HS-27A (cell line): ENCODE measurements at places on chromosomes 5 and 9.

GRCh38 chr9:20684035-20684874, at the start of gene FOCAD:
Gene FOCAD (plus strand): TSS chr9:20684259. CDS start chr9:20715354, 31,095 bp downstream.
- DNase-seq: peak; percentile 51

- DNase-seq: no peak
Observed at GRCh38 chr5:132837868-132838267, 7.4 kb upstream of the SHROOM1 start.

- DNase-seq: no peak
Observed at GRCh38 chr5:68216245-68217046, 890 bp downstream of the PIK3R1 start.

GRCh38 chr5:107074996-107075395, 595.7 kb downstream of the EFNA5 start:
- DNase-seq: no peak

DNA sequence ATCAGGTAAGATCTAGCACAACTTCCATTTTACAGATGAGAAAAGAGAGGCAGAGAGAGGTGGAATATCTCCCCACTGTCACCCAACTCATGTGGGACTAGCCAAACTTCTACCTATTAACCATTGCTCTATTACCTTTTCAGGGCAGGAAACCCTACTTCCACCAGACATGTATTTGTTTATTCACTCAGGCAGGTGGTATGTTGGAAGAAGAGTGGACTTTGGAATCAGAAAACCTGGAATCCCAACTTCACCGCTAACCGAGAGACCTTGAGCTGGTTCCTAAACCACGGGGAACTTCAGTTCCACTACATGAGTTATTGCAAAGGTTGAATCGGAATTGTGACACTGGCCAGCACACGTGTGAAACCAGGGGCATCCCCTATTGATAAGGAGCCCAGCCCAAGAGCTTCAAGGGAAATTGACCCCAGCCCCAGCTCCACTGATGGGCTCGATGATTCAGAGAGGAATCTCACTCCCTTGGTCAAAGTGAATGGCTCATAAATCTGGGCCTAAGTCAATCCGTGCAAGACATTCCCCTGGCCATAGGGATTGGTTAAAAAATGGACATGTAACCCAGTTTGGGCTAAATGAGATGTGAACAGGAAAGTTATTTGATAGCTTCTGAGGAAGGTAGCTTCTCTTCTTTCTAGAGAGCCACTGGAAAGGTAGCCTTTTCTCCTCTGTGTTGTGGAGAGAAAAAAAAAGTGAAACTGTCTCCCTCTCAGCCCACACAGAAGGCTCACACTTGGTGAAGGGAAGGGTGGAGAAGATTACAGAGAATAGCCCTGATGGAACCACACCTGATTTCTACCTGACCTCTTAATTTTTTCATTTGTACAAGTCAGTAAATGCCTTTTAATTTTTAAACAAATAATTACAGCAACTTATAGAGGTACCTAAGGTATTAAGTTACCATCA, 5.5 kb upstream of the GLIS3 start:
- DNase-seq: no peak

GRCh38 chr5:124902097-124902821, 155.8 kb upstream of the ZNF608 start:
- DNase-seq: no peak

GRCh38 chr9:131104016-131104740, 7.8 kb downstream of the AIF1L start:
- DNase-seq: no peak

- no peak for DNase-seq
Observed at GRCh38 chr9:13351778-13352386, 72.4 kb upstream of the MPDZ start.

GRCh38 chr9:120524863-120525262, 55.1 kb downstream of the CDK5RAP2 start:
- no peak for DNase-seq

- DNase-seq: no peak
Observed at GRCh38 chr5:26737348-26738265, 300.8 kb downstream of the CDH9 start.

DNA sequence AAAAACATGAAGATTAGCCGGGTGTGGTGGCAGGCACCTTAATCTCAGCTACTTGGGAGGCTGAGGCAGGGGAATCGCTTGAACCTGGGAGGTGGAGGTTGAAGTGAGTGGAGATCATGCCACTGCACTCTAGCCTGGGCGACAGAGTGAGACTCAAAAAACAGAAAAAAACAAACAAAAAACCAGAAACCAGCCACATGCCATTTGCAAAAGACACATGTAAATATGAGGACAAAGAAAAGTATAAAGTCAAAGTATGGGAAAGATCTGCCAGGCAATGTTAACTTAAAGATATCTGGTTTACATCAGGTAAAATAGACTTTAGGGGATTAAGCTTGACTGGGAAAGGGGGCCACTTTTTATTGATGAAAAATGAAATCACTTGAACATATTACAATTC, 90.7 kb downstream of the FNBP1 start:
- no peak for DNase-seq

DNA sequence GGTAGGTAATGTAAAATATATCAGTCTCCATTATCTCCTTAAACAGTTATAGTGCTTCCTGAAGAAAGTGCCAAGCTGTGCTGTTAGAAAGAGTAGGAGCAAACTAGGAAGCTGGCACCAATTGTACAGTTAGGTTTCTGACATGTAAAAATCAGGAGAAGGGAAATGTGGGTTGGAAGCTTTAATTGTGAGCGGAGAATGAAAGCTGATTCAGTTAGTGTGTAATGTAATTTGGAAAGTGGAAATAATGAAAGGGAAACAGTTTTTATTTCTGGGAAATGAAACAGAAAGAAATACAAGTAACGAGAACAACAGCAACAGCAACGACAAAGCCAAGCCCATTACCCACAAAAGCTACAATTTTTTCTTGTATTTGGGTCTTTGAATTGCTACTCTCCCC, 48.8 kb upstream of the JAK2 start:
- DNase-seq: no peak

- DNase-seq: no peak
Observed at GRCh38 chr9:4435197-4435596, 55.1 kb upstream of the SLC1A1 start.

DNA sequence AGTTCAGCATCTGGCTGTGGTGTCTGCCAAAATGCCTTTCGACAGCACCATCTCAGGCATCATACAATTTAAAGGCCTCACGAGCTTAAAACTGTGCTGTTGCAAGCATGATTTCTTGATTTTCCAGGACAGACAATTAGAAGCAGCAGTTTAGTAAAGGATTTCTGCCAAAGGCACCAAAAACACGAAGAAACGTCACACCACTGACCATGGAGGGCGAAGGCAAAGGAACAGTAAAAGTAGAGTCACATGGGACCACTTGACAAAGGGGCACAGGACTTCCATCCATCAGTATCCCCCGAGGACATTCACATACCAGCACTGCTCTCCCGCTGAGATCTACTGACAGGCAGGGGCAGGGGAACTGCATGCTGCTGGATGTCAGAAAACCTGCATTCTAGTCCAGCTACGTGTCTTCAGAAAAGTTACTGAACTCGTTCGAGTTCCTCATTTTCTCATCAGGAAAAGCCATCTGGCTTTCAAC, 70.4 kb upstream of the FBXW11 start:
- no peak for DNase-seq

DNA sequence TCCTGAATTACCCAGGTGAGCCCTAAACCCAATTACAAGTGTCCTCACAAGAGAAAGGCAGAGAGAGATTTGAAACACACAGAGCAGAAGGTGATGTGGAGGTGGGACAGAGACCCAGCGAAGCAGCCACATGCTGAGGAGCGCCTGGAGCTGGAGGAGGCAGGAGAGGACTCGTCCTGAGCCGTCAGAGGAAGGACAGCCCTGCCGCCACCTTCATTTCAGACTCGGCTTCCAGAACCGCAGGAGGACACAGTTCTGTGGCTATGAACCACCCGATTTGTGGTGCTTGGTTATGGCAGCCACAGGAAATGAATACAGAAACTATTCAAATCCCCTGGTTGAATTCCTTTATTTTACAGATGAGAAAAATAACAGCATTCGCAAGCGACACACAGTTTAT, 16.4 kb upstream of the FBP1 start:
- DNase-seq: no peak

GRCh38 chr9:121613009-121613752, 38.3 kb upstream of the DAB2IP start:
- no peak for DNase-seq

DNA sequence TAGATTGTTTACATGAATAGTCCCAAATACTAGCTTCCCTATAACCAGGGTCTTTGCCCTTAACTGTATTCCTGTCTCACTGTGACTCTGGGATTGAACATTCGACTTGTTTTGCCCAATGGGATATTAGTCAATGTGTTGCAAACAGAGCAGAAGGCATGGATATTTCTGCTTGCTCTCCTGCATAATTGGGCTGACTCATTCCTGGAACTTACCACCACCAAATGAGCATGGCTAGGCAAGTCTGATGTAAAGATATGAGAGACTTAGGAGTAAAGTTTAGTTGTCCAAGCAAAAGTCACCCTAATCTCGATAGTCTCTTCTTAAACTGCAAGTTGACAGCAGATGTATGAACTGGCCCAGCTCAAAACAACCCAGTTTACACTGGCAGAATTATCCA, 273.5 kb upstream of the CCNG1 start:
- no peak for DNase-seq

DNA sequence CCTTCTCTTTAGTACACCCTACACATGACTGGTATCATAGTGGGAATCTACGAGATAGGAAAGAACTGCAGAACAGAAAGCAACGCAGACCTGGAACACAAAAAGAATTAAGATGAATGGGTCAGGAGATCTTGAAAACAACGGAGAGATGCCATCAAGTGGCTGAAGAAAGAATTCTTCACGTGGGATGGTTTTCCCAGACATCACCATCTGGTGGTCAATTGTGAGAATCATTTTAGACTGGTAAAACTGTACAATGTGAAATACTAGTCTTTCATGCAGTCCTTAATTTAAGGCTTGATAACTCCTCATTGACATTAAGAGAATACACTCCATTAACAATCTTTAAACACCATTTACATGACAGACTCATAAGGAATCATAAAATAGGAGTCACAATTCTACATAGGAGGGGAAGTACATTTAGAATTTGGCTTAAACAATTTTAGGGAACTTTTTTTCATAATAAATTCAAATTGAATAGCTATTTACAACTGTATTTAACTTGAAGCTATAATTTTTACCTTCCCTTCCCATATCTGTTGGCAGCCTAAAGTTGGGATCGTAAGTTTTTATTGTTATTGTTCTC, 128.4 kb upstream of the TRPM3 start:
- DNase-seq: no peak

DNA sequence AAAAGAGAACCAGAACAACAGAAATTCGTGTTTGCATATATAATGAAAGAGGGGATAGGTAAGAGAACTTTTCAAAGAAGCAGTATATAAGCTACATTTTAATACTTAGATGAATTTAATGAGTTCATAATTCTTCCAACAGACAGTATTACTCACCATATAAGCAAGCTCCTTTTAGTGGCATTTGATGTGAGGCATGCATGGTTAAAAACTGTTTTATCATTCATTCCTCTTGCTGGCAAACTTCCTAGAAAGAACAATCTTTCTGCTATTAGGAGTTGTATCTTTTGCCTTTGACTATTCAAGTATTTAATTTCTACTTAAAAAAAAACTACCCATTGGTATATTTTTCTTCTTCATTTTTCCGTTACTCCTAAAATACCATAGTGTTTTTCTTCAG, 65.7 kb upstream of the EIF4EBP3 start:
- DNase-seq: no peak

DNA sequence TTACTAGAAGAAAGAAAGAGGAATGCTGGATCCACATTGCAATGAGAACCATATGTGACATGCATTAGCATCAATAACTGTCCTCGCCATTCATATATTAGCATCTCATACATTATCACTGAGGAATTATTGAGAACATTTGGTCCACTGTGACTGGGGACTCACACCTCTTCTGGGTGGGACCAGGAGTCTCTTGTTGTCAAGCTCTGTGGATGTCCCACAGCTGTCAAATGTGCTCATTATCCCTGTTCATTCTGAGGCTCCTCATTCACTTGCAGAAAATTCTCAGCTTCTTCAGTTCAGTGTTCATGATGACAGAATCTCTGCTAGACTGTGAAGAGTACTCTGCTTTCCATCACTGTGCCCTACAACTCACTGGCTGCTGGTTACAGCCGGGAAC, 109.4 kb downstream of the PJA2 start:
- no peak for DNase-seq

DNA sequence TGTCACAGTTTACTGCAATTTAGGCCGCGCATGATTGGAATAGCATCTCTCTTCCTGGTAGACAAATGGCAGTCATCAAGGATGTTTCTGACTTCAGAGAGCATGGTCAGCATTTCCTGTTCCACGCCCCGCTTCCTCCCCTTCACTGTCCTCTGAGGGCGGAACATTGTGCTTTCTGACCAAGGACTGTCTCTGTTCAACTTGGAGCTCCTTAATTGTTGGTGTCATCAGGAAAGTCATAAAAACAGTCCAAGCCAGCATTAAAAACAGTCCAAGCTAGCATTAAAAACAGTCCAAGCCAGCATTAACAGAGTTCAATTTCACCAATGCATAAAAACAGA, 301.3 kb upstream of the IRX4 start:
- no peak for DNase-seq

- no peak for DNase-seq
Observed at GRCh38 chr9:74610523-74611061, 113.5 kb downstream of the RORB start.

DNA sequence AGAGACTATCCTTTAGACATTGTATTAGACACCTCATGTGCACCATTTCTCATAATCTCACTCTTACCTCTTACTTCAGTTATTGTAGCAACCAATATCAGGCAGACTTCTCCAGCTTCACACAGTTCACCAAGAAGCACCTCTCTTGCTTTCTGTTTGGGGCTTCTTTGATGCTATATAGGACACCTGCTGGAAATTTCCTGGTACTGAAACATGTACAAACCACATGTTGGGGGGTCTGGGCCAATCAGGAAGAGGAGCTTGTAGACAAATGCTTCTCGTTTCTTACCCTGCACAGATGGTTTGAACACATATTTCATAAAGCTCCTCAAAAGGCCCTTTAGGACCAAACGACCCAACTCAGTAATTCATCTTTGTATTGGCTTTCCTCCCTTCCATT, 212.1 kb downstream of the IZUMO3 start:
- no peak for DNase-seq

GRCh38 chr5:108528655-108529054, 146.8 kb upstream of the FBXL17 start:
- DNase-seq: no peak

DNA sequence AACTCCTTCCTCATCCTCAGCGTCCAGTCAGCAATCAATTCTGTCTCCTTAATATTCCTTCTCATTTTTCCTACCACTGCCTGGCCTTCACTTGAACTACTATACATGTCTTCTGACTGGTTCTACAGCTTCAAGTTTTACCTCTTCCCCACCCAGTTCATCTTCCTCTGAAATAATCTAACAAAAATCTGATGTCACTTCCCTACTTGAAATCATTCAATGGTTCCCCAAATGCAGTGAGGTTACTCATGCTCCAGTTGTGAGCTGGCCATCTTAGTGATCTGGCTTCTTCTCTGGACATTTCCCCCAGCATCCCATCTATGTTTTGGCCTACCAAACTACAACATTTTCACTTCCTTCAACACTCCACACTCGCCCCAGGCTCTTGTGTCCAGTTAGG, 14.9 kb upstream of the TMEM267 start:
- no peak for DNase-seq
